Cerebellar cortex (tissue), 1 donor: ENCODE measurements at places on chromosomes 3 and 15.

GRCh38 chr15:40242601-40243000, 3.7 kb downstream of the PAK6 start:
- DNase-seq: no peak

- DNase-seq: no peak
Observed at GRCh38 chr3:188711881-188712247, 459.9 kb upstream of the TPRG1 start.

- DNase-seq: no peak
Observed at GRCh38 chr15:40927873-40928806, 1.0 kb upstream of the DLL4 start.

- no peak for DNase-seq
Observed at GRCh38 chr3:115687721-115688120, 64.4 kb downstream of the GAP43 start.

DNA sequence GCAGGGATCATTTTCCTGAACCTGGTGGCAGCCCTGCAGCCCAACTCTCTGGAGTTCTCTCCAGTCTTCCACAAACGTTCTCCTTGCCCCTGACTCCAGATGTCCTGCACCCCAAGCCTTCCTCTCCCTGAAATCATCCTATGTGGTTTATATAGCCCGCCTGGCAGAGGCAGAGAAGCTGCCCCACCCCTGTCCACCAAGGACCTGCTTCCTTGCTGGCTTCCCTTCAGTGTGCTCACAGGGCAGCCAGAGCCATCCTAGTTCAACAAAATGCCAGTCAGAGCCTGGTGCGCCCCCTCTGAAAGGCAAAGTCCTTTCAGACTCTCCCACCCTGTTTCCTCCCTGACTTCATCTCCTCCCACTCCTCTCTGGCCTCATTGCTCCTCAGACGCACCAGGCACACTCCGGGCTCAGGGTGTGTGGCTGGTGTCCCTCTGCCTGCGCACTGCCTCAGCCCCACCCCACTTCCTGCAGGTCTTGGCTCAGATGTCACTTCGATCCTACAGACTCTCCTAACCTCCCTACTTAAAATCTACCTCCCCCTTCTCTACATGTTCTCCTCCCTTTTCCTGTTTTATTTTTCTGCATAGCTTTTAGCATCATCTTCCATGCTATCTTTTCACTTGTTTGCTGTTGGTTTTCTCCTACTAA, 5.9 kb downstream of the KBTBD13 start:
- no peak for DNase-seq

GRCh38 chr3:40994611-40995010, 204.7 kb upstream of the CTNNB1 start:
- no peak for DNase-seq

- no peak for DNase-seq
Observed at GRCh38 chr15:48893311-48893710, 15.4 kb downstream of the EID1 start.

GRCh38 chr15:40342416-40343320, 1.9 kb upstream of the CCDC9B start:
- no peak for DNase-seq

- no peak for DNase-seq
Observed at GRCh38 chr3:142652826-142653292, 56.7 kb downstream of the PLS1 start.

GRCh38 chr3:16600780-16601536, 4.3 kb downstream of the DAZL start:
- peak; percentile 92 for DNase-seq

GRCh38 chr3:115912372-115912771, 289.1 kb downstream of the GAP43 start:
- no peak for DNase-seq

DNA sequence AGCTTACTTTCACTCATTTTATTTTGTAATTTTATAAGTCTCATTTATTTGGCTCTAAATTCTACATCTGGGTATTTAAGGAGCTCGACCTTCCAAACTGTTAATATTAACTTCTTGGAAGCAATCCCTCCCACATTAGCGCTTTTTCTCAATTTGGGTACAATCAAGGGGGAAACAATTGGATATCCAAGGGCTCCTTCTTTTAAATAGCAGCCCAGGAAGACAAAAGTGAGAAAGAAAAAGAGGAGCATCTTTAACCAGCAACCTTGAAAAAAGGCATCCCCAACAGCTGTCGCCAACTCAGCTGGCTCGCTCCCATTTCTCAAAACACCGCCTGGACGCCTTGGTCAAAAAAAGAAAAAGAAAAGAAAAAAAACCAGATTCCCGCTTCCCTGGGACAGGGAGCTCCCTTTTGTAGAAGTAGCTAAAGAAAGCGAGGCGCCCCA, 873 bp downstream of the C3orf70 start:
- DNase-seq: peak; percentile 42

- DNase-seq: no peak
Observed at GRCh38 chr3:156782921-156783320, 43.2 kb upstream of the LEKR1 start.

- DNase-seq: peak; percentile 15
Observed at GRCh38 chr15:50182219-50183013, 420 bp downstream of the SLC27A2 start.

DNA sequence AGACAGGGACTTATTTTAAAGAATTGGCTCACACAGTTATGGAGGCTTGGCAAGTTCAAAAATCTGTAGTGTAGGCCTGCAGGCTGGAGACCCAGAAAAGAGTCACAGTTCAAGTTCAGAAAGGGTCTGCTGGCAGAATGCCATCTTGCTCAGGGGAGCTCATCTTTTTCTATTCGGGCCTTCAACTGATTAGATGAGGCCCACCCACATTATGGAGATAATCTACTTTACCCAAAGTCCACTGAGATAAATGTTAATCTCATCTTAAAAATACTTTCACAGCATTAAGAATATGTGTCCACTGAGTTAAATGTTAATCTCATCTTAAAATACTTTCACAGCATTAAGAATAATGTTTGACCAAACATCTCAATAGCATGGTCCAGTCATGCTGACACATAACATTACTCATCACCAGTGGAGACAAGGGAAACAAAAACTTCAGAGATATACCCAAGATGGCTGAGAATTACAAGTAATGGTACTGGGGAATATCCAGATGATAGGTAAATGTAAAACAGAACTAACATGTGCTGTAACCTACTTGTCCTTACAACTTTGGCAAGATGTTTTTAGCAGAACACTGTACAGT, 74.3 kb upstream of the STAC start:
- no peak for DNase-seq

DNA sequence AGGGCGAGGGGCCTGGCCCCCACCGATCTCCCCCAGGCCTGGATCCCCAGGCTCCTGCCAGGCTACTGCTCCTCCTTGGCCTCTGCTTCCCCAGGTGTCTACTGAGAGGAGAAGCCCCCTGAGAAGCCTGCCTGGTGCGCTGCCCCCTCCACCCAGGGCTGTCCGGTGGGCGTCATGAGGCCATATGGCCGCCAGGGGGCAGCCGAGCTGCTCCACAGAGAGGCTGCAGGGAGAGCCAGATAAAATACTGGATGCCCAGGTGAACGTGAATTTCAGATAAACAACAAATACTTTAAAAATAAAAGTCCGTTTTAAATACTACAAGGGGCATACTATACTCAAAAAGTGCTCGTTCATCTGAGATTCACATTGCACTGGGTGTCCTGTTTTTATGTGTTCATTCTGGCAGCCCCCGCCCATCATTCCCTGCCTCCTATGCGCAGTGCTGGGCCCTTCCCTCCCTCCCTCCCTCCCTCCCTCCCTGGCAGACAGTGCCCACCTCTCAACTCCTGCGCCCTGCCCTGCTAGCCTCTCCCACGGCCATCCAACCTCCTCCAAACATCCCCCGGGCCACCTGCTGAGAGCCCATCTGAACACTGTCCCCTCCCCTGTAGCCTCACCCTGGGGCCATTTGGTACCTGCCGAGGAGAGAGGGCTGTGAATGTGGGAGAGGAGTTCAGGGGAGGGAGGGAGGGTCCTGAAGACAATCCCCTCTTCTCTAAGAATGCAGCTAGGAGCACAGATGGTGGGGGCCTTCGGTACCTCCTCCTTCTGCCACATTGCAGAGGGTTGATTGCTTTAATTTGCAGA, 29.6 kb downstream of the PSTPIP1 start:
- peak; percentile 61 for DNase-seq

DNA sequence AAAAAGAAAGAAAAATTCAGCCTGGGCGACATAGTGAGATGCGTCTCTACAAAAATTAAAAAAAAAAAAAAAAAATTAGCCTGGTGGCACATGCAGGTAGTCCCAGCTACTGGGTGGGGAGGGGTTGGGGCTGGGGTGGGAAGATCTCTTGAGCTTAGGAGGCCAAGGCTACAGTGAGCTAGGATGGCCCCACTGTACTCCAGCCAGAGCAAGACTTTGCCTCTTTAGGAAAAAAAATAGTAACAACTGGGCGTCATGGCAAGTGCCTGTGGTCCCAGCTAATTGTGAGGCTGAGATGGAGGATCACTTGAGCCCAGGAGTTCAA, 23.9 kb upstream of the PPP4R2 start:
- DNase-seq: no peak

GRCh38 chr3:172617976-172618375, 92.9 kb downstream of the NCEH1 start:
- no peak for DNase-seq

GRCh38 chr3:141738891-141739363, 829 bp downstream of the RNF7 start:
- DNase-seq: peak; percentile 28

GRCh38 chr15:41811432-41812195, 16.3 kb upstream of the JMJD7 start:
- DNase-seq: peak; percentile 84

DNA sequence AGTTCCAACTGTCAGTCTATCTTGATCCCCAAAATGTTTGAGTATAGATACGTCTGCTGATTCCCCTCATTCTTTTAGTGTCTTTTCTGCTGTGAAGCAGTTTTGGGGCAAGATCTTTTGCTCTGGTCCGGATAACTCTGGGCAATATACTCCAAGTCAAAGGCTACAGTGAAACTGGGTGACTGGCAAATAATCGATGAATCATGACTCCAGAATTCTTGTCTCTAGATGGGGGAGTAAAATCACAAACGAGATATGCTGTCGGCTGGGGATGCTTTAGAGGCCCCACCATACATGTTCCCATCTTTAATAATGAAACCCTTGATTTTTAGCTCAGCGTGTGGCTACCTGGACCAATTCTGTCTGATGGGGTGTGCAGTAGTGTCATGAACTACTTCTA, 76.5 kb downstream of the KLF13 start:
- no peak for DNase-seq

- DNase-seq: no peak
Observed at GRCh38 chr3:105322570-105323273, 44.0 kb upstream of the ALCAM start.

DNA sequence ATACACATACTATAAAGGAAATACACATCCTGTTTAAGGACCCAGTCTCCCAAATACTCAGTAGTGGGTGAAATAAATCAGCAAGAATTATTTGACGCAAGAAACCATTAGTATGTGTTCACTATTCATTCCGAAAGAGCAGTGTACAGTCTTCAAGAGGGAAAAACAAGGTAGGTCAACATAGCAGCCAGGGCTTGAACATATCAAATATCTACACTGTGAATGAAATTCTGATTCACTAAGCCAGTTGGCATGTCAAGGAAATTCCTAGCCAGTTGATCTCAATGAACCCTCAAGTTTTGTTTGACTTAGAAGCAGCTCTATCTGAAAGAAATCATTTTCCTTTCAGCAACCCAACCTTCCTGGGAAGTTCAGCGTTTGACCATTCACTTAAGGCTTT, 99.0 kb downstream of the CNTN3 start:
- DNase-seq: no peak

- no peak for DNase-seq
Observed at GRCh38 chr3:31918179-31919150, 62.6 kb downstream of the OSBPL10 start.

DNA sequence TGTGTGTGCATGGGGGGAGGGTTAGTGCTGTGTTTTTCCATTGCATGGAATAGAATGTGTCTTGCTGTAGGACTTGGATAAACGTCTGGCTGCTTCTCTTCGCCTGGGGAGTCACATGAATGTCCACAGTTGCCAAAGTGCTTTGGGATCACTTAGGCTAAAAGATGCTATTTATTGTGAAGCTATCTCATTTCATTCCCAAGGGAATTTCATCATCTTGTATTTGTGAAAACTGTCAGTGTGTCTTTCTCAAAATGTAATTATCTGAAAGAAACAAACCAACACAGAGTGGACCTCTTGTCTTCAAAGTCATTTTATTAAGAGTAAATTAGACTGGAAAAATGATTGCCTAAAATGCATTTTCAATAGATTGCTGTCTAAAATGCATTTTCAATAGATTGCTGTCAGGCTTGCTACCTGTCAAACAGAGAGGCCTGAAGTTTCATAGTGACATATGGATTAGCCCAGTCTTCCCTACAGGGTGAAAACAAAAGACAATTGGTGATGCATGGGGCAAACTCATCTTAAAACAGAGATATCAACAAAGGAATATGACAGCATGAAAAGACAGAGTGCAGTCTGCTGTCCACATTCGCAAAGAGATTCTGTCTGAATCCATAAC, 117.1 kb upstream of the GOLIM4 start:
- DNase-seq: no peak

DNA sequence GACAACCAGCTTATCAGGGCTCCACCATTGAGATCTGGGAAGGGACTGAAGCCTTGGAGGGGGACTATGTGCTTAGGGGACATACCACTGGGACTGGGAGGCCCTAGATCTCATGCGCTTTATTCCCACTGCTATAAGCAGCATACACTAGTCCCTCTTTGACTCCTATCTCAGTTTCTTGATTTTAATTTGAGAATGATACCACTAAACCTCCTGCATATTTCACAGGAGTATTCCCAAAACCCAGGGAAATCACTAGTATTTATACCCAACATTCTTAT, 29.2 kb downstream of the SLC24A1 start:
- DNase-seq: no peak

GRCh38 chr3:10962481-10963036, 30.0 kb upstream of the SLC6A1 start:
- DNase-seq: no peak

GRCh38 chr3:140584549-140584948, 93.3 kb upstream of the TRIM42 start:
- no peak for DNase-seq

GRCh38 chr3:8455526-8456411, 45.9 kb upstream of the LMCD1 start:
- no peak for DNase-seq

DNA sequence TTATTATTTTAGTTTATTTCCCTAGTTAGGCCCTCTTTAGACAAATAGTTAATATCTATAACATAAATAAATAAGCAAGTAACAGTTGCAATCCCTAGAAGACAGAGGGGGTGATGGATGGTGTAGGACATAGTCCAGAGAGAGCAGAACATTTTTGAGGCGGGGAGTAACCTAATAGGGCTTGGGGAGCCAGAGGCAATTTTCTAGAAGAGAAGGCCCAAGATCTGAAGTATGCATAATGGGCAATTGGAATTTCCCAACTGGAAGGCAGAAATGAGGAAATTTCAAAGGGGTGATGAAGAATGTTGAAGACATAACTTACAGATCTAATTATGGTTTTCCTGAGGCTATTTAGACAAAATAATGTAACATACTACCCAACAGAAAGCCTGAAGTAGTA, 525.7 kb downstream of the TUSC7 start:
- no peak for DNase-seq

DNA sequence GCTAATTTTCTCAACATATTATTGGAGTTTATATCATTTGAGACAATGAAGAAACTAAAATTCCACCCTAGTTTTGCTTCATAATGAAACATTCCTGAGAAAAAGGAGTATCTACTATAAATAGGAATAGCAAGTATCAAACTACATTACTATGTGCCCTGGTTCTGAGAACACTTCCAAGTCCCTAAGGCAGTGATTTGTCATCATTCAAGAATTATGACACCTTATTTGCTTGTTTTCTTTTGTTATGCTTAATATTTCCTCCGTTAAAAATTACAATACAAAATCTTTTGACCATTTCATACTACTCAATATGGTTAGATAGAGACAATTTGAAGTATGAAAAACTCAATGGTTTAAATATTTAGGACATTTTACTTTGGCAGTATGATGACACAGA, 707.8 kb upstream of the GOLIM4 start:
- no peak for DNase-seq
